ENCODE measurements at places on chromosomes 1 and 21. TPM values are rescaled to one million over a fixed set of nuclear protein-coding genes. Genes with fewer than 3 reads are reported as not detected.

The ATAD3C gene
- not detected for total RNA-seq

The PCP4 gene
- not detected for total RNA-seq

The ATAD3A gene
- 46.1 TPM for total RNA-seq

The ABCD3 gene
- total RNA-seq = 47.1 TPM

The PDPN gene
- not detected for total RNA-seq

The DAP3 gene
- 121 TPM for total RNA-seq

The MIXL1 gene
- total RNA-seq = 0.13 TPM

The TMIGD3 gene
- not detected for total RNA-seq

The ARHGAP29 gene
- total RNA-seq = 333 TPM

The ADORA3 gene
- 0.13 TPM for total RNA-seq

The CAPN8 gene
- not detected for total RNA-seq

The FAM72B gene
- 6.4 TPM for total RNA-seq

The LY9 gene
- not detected for total RNA-seq

The GUCA2B gene
- total RNA-seq = not detected

The KANK4 gene
- total RNA-seq = not detected

The SMCP gene
- total RNA-seq = not detected

The BRINP2 gene
- not detected for total RNA-seq

The CSMD2 gene
- total RNA-seq = under 0.01 TPM

The OBSCN gene
- 1.4 TPM for total RNA-seq

The REG4 gene
- total RNA-seq = not detected

The SCYL3 gene
- 8.7 TPM for total RNA-seq

The HEYL gene
- not detected for total RNA-seq

The SELP gene
- 2.8 TPM for total RNA-seq

The CATSPER4 gene
- not detected for total RNA-seq

The OLIG2 gene
- total RNA-seq = not detected

The SPRR5 gene
- not detected for total RNA-seq

The CNST gene
- total RNA-seq = 19.0 TPM

The CHRM3 gene
- 2.6 TPM for total RNA-seq

The TENT5C gene
- 0.14 TPM for total RNA-seq

The TBX19 gene
- 1.0 TPM for total RNA-seq

The RPTN gene
- total RNA-seq = not detected

The OR2T35 gene
- not detected for total RNA-seq

The VWA1 gene
- 1.3 TPM for total RNA-seq

The LCE3E gene
- total RNA-seq = not detected

The FCRL5 gene
- not detected for total RNA-seq

The LSM10 gene
- 8.9 TPM for total RNA-seq

The NPL gene
- total RNA-seq = 1.7 TPM

The GDAP2 gene
- 30.7 TPM for total RNA-seq

The IRF2BP2 gene
- total RNA-seq = 78.2 TPM

The LAMB3 gene
- 3.3 TPM for total RNA-seq

The FCGR2B gene
- not detected for total RNA-seq

The GLRX2 gene
- total RNA-seq = 23.8 TPM

The AKR1A1 gene
- total RNA-seq = 120 TPM

The CCDC181 gene
- 2.1 TPM for total RNA-seq

The FMO3 gene
- not detected for total RNA-seq

The RAD54L gene
- 11.1 TPM for total RNA-seq

The HRNR gene
- total RNA-seq = not detected

The TEKT2 gene
- total RNA-seq = not detected

The CFHR4 gene
- not detected for total RNA-seq

The NCMAP gene
- not detected for total RNA-seq

The UMODL1 gene
- not detected for total RNA-seq

The BTF3L4 gene
- 68.4 TPM for total RNA-seq

The TLR5 gene
- total RNA-seq = 0.27 TPM

The IARS2 gene
- total RNA-seq = 112 TPM

The PMVK gene
- total RNA-seq = 9.2 TPM

The AJAP1 gene
- total RNA-seq = 0.14 TPM

All from thoracic aorta endothelial cell (primary cell).